ENCODE measurements at places on chromosomes 11 and 22. TPM values are rescaled to one million over a fixed set of nuclear protein-coding genes. Genes with fewer than 3 reads are reported as not detected.
A peak's percentile ranks its signal among the peaks of the same experiment; 100 is the strongest.

EXPH5 gene
- total RNA-seq, result 0.59 TPM

SLC6A5 gene
- not detected for total RNA-seq

DNA sequence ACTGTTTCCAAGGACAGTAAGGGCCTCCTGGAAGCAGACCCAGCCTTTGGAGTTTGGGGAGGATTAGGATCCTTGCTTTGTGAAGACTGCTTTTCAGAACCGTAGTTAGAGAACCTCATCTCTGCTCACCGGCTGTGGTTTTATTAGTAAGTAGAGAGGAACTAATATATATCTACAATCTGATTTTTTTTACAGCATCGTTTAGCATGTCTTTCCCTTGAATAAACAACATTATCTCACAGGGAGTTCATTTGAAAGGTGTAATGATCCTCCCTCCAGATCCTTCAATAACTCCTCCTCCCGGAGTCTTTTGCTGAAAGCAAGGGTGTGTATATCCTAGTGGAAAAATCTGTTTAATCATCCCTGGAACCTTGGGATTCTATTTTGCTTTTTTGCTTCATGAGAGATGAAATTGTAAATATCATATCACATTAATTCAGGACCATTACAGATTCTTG, 132.7 kb downstream of the DBX1 start:
- DNase-seq, result no peak
- no peak overlapping the region for H3K4me3 ChIP-seq
- no peak overlapping the region for H3K27ac ChIP-seq
- H3K27me3 ChIP-seq, result no peaks in the 10 kb centered on the region
- H3K4me1 ChIP-seq, result peaks cover 76% of the 10 kb centered on the region
- H3K36me3 ChIP-seq, result no peaks in the 10 kb centered on the region

NELL1 gene
- total RNA-seq, result not detected

GRCh38 chr11:107741044-107741823, 29.4 kb upstream of the SLN start:
- no peak overlapping the region for H3K4me3 ChIP-seq
- DNase-seq, result no peak
- H3K27me3 ChIP-seq, result peaks cover 20% of the 10 kb centered on the region
- H3K27ac ChIP-seq, result no peak overlapping the region

CLDN5 gene
- total RNA-seq, result not detected

DNA sequence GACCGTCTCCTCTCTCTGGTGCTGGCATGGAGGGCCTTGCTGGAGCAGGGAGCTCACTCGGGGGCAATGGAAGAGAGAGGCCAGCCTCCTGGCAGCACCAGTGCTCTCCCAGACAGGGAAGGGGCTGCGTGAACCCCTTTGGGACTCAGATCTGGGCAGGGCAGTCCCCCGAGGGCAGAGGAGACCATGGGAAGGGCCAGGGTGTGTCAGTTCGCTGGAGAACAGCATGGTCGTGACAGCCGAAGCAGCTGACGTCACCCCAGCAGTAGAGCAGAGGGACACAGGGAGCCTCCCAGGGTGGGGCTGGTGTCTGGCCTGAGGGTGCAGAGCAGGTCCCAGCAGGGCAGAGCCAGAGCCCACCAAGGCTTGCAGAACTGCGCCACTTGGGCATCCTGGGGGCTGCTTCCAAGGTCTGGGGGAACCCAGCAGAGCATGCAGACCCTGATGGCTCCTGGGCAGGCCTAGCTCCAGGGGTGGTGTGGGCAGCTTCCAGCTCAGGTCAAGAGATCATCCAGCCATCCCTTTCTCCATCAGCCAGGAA, 71.0 kb upstream of the KCNQ1OT1 start:
- H3K4me3 ChIP-seq, result no peak overlapping the region
- H3K27ac ChIP-seq, result no peak overlapping the region
- H3K27me3 ChIP-seq, result peaks cover 35% of the 10 kb centered on the region
- no peak for DNase-seq
- peaks cover 1% of the 10 kb centered on the region for H3K4me1 ChIP-seq

DNA sequence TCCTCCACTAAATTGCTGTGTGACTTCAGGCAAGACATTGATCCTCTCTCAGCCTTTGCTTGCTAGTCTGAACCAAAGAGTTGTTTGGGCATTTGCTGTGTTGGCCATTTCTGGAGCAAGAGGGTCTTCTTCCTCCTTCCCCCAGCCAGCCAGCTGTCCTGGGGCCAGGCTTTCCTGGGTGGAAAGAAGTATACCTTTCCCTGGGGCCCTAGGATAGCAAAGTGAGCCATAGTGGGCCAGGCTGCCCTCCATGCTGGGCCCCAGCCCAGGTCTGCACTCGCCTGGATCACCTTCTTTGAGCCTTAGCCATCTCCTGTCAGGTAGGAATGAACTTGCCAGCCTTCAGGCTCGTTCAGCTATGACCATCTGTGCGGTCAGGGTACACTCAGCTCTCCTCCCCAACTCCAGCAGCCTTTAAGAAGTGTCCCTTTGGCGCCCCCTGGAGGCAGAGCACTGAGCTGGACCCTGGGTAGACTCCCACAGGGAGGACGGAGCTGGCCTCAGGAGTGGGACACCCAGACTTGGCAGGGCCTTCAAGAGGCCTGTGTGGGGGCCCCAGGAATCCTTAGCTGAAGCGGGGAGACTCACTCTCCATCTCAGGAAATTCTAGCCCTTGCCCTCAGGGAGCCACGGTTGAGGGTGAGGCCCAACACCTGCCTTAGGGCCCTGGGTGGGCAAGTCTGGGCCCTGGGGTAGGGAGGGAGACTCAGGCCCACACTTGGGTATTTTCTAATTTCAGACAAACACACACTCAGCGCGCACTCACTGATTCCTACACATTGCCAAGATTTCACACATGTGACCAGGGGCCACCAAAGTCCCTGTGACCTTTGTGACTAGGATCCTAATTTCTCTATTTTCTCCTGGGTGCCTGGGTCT, 35.6 kb upstream of the TPBGL start:
- no peaks in the 10 kb centered on the region for H3K36me3 ChIP-seq
- no peaks in the 10 kb centered on the region for H3K4me1 ChIP-seq
- peak; percentile 93 for DNase-seq
- no peak overlapping the region for H3K4me3 ChIP-seq
- H3K27me3 ChIP-seq, result peaks cover 23% of the 10 kb centered on the region
- no peak overlapping the region for H3K27ac ChIP-seq

DNA sequence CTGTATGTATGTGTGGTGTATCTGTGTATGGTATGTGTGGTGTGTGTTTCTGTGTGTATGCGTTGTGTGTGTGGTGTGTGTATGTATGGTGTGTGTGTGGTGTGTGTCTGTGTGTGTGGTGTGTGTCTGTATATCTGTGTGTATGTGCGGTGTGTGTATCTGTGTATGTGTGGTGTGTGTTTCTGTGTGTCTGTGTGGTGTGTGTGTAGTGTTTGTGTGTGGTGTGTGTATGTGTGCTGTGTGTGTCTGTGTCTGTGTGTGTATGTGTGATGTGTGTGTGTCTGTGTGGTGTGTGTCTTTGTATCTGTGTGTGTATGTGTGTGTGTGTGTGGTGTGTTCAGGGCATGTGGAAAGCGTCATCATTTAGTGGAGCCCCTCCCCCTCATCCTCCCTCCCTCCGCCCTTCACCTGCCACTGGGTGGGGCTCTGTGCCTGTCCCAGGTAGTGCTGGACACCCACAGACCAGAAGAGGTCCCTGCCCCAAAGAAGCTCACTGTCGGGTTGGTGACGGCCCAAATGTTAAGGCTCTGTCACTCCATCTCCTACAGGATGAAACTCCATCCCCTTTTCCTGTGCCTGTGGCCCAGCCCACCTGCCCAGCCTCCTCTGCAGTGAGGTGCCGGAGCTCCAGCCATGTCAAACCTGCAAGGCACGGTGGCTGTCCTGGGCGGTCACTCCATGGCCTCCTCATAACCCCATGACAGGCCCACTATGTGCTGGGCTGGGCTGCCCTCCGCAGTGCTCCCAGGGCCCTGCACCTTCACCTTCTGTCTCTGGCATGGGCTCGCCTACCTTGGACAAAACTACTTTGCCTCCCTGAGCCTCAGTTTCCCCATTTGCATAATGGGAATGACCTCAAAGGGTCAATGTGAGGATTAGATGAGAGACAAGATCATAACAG, 23.4 kb upstream of the SHISAL1 start:
- no peak overlapping the region for H3K4me3 ChIP-seq
- H3K27ac ChIP-seq, result no peak overlapping the region
- peaks cover 17% of the 10 kb centered on the region for H3K4me1 ChIP-seq
- H3K27me3 ChIP-seq, result peaks cover 11% of the 10 kb centered on the region

FGF3 gene
- total RNA-seq, result 2.5 TPM

DNA sequence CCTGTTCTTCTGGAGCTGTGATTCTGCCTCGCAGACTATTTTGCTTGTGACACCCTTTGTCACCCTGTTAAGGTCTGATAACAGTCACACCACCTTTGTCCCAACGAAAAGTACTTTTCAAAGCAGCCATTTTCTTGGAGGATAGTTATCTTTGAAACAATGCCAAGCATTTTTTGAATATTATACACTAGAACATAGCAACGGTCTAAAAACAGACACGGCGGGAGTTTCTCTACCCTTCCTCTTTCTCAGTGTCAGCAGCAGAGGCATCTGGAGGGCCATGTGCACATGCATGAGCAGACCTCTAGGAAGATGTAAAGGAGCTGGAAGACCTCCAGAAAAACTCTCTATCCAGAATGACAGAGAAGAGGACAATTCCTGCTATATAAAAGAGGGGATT, 86.5 kb downstream of the TRPC6 start:
- H3K27ac ChIP-seq, result no peak overlapping the region
- H3K4me1 ChIP-seq, result no peaks in the 10 kb centered on the region
- no peaks in the 10 kb centered on the region for H3K27me3 ChIP-seq

DNA sequence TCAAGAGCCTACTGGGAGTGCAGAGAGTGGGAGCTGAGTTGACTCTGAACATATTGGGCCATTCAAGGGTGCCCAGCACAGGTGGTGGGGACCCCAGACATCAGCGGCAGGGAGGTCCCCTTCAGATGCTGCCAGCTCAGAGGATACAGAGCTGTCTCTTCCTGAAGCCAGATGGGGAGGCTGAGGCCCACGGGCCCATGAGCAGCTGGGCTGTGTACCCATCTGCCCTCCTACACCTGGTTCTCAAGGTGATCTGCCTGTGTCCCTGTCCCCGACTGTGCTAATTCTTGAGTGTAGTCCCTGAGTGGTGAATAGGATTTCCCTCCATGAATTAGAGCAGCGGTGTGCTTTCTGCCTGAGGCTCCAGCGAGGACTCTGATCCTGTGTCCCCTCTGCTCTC, 76.3 kb downstream of the MICAL2 start:
- no peak for DNase-seq
- H3K27ac ChIP-seq, result peak overlapping the region; percentile 32

- H3K4me1 ChIP-seq, result peaks cover 24% of the 10 kb centered on the region
- DNase-seq, result no peak
- H3K36me3 ChIP-seq, result peaks cover 39% of the 10 kb centered on the region
- H3K4me3 ChIP-seq, result no peak overlapping the region
Observed at GRCh38 chr11:14273895-14274294, 85.1 kb downstream of the RRAS2 start.

DNA sequence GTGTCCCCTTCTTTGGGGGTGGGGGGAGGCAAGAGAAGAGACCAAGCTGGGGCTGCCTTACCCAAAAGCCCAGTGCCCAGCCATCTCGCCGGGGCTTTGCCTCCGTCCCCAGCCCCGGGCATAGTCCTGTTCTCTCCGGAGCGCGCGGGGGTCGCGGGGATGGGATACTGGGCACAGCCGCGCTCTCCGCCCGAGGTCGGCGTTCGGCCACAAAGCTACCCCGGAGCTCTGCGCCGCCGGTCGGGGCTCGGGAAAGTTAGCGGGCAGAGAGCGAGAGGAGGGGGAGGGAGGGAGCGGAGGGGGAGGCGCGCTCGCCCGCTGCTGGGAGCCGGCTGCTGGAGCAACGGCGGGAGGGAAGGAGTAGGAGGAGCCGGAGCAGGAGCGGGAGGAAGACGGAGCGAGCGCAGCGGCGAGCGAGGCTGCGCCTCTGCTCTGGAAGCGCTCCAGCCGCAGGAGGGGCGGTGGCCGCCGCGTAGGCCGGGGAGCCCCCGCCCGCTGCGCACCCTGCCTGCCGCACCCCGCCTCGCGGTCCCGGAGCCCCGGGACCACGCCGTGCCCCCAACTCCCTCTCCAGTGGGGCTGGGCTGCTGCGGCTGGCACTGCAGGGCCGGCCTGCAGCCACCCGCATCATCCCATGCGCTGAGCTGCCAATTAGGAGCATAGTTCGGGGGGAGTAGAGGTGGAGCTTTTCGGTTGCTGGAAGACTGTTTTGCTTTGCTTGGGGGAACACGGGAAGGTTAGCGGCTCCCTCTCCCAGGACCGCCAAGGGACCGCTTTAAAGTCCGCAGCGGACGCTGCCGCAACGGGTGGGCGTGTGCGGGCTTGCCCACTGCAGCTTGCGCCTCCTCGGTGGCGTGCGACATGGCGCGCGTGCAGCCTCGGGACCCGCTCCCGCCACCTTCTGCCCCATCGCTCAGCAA, at the start of gene SCN4B:
TSS of gene SCN4B (minus strand) at position 272 of the 920 bp plus-strand sequence. CDS start at position 122, 150 bp downstream.
- DNase-seq, result no peak
- peak within 1 kb of the TSS; percentile 62 for H3K4me3 ChIP-seq
- no peak within 1 kb of the TSS for H3K27ac ChIP-seq
- H3K4me1 ChIP-seq, result peaks cover 5% of the 10 kb centered on the region
- H3K27me3 ChIP-seq, result peaks cover 82% of the 10 kb centered on the region

SREBF2 gene
- total RNA-seq, result 119 TPM

- DNase-seq, result no peak
- H3K4me1 ChIP-seq, result peaks cover 40% of the 10 kb centered on the region
- H3K27ac ChIP-seq, result peak overlapping the region; percentile 64
- peaks cover 10% of the 10 kb centered on the region for H3K27me3 ChIP-seq
Observed at GRCh38 chr22:32803020-32803737, 1.7 kb downstream of the TIMP3 start.

GRCh38 chr11:2776351-2777061, 76.7 kb upstream of the KCNQ1OT1 start:
- peaks cover 11% of the 10 kb centered on the region for H3K4me1 ChIP-seq
- H3K27me3 ChIP-seq, result peaks cover 12% of the 10 kb centered on the region
- no peaks in the 10 kb centered on the region for H3K36me3 ChIP-seq
- peak; percentile 79 for DNase-seq

DNA sequence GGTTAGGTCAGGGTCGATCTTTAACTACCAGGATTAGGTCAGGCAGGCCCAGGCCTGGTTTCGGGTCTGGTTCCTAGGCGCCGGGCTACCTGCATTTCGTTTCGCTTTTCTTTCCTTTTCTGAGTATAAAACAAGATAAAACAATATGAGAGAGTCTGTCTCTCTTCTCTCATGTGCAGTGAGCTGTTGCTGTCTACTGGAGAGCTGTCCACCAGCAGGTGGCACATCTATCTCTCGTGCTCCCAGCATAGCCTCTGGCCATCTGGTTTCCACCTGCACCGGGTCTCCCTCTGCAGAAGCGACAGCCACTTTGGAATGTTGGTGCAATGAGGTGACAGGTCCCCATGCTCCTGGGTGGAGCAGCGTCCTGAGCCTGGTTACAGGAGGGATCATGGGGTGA, 27.6 kb downstream of the RIBC2 start:
- H3K36me3 ChIP-seq, result no peaks in the 10 kb centered on the region
- peaks cover 20% of the 10 kb centered on the region for H3K4me1 ChIP-seq
- no peak overlapping the region for H3K4me3 ChIP-seq
- H3K27ac ChIP-seq, result no peak overlapping the region
- DNase-seq, result no peak
- no peaks in the 10 kb centered on the region for H3K27me3 ChIP-seq

GRCh38 chr22:41380993-41381328, 781 bp upstream of the TEF start:
- peak overlapping the region; percentile 91 for H3K4me3 ChIP-seq
- H3K36me3 ChIP-seq, result no peaks in the 10 kb centered on the region
- H3K27ac ChIP-seq, result peak overlapping the region; percentile 98
- DNase-seq, result no peak

IFTAP gene
- 22.4 TPM for total RNA-seq

CCDC83 gene
- not detected for total RNA-seq

All from osteocyte (in vitro differentiated cells).